ENCODE measurements at places on chromosomes 12 and 14.

DNA sequence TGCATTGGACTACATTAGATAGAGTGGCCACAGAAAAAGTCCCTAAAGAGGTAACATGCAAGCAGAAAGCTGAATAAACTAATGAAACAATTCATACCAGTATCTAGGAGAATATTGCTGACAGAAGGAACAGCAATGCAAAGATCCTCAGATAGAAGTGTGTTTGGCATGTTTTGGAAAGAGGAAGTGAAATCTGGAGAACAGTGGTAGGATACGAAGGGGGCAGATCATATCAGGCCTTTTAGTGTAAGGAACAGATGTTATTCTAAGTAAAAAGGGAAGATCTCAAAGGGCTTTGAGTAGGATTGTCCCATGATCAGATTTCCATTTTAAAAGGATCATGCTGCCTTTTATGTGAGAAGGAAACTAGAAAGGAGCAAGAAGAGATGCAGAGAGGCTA lies 342.9 kb downstream of the PAWR start:
- DNase-seq: no peak

- no peak for DNase-seq
Measured at GRCh38 chr14:64463195-64463594, 2.1 kb upstream of the AKAP5 start.

GRCh38 chr12:45969084-45969483 lies 21.3 kb downstream of the SCAF11 start:
- DNase-seq: no peak

DNA sequence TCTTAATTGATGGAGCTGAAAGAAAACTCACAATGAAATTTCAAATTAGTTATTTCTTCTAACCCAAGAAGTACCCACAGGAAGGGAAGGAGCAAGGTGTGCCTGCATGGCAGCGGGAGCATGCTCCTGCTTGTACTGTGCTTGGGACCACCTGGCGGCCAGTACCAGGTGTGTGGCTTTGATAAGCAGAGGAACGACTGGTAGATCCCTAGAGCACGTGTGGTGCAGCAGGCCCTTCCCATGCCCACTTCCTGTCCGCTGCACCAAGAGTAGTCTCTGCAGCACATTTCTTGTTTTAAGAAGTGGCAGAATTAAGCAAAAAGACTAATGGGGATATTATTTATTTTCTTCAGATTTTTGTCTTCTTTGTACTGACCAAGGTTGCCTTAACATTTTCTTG lies 122.3 kb upstream of the ATF1 start:
- no peak for DNase-seq

Measured in fibroblast of pulmonary artery (primary cell).